Effector CD8-positive, alpha-beta T cell (primary cell): ENCODE measurements at places on chromosomes 5 and 9.

GRCh38 chr5:1291611-1292080 is 3.2 kb downstream of the TERT start:
- no peak for DNase-seq

DNA sequence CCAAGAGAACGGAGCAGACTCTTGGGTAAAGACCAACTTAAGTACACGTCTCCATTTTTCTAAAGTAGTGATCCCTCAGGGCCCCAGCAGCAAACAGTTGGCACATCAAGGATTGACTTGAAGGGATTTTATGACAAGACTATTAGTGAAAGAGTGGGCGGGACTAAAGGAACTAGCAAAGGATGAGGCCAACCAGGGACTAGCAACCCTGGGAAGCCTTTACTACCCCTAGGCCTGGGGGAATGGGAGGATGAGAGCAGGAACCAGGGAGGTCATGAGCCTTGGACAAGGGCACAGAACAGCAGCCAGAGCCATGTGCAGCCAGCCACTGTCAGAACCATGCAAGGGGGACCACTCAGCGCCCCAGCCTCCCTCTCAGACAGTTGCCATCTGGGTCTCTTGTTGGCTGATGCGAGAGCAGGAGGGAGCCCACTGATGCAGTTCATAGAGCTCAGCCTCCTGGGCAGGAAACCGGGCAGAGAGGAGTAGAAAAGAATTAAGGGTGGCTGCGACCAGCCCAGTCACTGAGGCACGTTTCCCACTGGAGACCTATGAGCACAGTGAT is 28.1 kb downstream of the TGFBI start:
- no peak for DNase-seq

- DNase-seq = no peak
These were observed 22.2 kb upstream of the RNU6ATAC start for GRCh38 chr9:134186471-134187109.

- no peak for DNase-seq
These were observed 300.8 kb upstream of the PANK3 start for GRCh38 chr5:168879929-168880328.

DNA sequence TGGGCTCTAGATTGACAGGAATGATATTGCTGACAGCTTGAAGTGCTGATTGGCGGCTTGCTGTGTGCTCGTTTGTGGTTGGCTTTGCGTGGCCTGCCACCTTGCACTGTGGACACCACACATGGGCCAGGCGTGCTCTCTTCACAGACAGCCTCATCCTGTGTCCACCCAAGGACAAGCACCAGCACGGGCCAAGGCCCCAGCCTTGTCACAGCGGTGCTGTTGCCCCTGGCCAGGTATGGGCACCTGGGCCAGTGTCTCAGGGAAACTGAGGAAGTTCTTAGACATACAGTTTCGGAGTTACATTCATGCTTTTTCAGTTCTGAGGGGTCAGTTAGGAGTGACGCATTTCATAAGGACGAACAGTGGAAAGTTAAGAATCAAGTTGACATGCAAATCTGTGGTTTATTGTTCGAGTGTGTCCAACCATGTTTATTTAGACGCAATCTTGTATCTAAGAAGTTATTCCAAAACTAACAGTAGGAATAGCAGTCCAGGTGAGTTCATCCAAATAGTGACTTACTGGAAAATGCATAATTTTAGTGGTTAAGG is 125.9 kb downstream of the EHMT1 start:
- no peak for DNase-seq

DNA sequence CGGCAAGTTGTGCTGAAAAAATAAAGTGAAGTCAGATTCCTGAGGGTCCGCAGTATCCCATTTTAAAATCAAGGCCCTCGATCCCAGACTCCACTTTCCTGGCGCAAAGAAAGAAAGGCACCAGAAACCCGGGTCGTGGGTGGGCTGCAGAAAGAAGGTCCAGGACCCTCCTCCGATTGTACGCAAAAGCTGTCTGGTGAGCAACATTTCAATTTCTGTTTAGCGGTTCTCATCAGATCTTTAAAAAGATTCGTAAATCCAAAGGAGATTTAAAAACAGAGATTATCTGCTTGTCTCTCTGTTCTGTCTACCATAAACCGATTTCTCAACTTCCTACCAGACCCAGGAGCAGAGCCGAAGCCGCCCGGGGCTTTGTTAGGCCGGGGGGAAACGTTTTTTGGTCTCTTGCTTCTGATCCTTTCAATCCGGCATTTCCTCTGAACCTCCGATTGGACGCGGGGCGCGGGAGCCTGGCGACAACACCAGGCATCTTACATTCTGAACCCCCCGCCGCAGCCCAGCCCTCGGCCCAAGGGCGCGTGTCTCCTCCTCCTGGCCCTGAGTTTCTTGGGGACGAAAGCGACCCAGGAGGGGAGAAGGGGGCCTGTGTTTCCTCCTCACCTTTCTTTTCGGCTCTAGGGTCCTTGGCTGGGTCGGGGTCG is 746 bp downstream of the NKX2-5 start:
- DNase-seq = no peak

GRCh38 chr5:141515141-141515540 is 26.3 kb downstream of the PCDHGC5 start:
- no peak for DNase-seq

DNA sequence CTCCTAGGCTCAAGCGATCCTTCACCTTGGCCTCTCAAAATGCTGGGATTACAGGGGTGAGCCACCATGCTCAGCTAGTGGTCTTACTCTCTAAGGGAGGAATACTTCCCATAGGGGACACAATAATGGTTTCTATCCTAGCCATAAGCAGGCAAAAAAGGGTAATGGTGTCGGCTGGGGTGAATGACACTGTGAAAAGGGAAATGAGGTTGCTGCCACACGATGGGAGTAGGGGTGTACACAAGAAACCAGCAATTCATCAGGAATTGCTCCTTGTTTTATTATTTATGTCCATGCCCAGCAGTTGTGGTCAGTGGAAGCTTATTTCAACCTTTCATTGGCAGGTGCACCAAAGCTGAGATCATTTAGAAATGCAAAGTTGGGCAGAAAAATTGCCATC is 70.3 kb upstream of the ZFR start:
- DNase-seq = no peak

GRCh38 chr5:154394307-154394706 is 51.5 kb upstream of the SAP30L start:
- no peak for DNase-seq

DNA sequence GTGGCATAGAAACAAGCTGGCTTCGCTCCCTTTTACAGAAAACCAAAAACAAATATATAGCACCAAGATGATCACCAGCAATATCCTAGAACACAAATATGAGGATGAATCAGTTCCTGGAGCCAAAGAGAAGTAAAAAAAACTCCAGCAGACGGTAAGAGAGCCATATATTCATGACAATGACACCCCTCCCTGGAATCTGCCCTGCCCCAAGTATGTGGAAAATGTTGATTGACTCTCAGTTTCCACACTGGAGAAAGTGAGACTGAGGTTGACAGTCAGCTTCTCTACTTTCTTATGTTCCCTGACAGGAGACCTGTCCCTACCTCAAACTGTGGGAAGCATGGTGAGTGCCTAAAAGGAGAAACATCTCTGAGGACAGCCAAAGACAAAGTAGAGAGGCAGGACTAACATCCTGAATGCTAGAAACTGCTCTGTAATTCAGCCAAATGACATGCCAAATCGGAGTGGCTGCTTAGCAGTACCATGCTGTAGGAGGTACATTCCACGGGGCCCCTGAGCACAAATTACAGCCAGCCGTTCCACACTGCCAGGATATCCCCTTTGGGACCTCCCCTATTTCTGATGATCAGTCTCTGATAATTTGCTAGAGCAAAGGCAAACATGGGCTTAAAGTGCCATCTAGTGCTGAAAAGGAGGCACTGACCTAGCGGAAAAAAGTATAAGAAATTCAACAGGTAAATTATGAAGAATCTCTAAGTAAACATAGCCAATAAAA is 424.0 kb upstream of the RGMB start:
- DNase-seq = no peak

- no peak for DNase-seq
These were observed 613.5 kb downstream of the PDE4D start for GRCh38 chr5:59279979-59280378.

GRCh38 chr5:166883016-166883415 is 1408.4 kb upstream of the WWC1 start:
- no peak for DNase-seq

- DNase-seq = no peak
These were observed 75.5 kb downstream of the SGCD start for GRCh38 chr5:156402387-156402921.

- no peak for DNase-seq
These were observed 104.0 kb downstream of the EBF1 start for GRCh38 chr5:158995694-158996173.

- no peak for DNase-seq
These were observed 22.6 kb downstream of the MAP3K1 start for GRCh38 chr5:56837956-56838355.

DNA sequence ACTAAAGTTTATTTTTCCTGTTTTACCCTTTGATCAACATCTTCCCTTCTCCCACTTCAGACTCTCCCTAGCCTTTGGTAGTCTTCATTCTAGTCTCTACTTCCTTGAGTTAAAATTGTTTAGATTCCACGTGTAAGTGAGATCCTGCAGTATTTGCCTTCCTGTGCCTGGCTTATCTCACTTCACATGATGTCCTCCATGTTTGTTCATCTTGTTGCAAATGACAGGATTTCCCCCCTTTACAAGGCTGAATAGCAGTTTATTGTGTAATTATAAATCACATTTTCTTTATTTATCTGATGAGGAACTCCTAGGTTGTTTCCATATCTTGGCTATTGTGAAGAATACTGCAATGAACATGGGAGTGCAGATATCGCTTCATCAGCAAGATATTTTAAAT is 461.7 kb downstream of the CHSY3 start:
- no peak for DNase-seq

DNA sequence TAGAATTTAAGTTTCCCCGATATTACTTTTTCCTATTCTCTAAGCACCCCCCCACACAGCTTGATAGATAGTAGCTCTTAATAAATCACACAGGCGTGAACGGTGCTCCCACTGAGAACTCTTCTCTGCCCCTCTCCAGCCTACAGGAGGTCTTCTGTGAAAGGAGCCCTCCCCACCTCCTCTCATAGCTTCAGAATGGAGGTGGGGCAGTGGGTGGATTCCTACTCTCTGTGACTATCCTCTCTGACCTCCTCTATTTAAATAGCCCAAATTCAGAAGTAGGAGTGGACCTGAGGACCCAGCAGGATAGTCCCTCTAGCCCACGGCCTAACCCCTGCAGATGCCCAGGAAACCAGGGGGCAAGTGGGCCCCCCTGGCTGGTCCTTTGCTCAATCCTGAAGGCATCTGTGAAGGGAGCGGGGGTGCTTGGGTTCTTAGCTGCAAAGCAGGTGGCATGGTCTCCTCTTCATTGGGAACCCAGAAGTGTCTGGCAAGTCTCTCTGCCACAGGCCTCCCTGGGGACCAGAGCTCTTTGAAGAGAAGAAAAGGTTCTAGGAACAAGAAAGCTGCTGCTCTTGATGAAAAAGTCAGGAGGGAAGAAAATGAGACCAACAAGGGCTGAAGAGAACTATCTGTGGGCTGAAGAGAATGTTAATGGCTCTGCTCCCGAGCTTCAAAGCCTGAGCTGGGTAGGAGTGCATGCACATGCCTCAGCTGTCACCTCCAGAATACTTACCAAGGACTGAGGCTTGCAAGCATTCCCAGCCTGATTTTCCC is 21.1 kb upstream of the HSPA9 start:
- no peak for DNase-seq

DNA sequence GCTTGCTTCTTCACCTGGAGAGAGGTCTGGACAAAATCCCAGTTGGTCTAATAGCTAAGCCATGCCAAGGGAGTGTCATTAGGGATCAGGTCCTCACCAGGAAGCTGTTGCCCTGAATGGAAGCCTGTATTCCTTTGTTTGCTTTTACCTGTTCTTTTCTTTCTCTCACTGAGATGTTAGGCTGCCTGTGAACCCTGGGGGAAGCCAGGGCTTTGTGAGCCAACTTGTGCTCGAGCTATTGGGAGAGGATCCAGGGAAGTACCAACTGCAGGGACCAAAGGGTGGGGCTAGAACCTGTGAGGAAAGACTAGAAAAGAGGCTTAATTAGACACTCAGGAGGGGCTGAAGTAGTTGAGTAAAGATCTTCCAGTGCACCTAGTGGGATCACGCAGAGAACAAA is 451.2 kb upstream of the TLE4 start:
- no peak for DNase-seq

- DNase-seq = no peak
These were observed 89.9 kb downstream of the ARL15 start for GRCh38 chr5:54220230-54221040.

- DNase-seq = peak; percentile 71
These were observed at the start of gene WDR38 for GRCh38 chr9:124852829-124853531. WDR38 (plus strand) TSS chr9:124853460; CDS start chr9:124853532, 72 bp downstream.

GRCh38 chr9:91420501-91421127 is 3.0 kb downstream of the NFIL3 start:
- DNase-seq = no peak

- no peak for DNase-seq
These were observed 98.0 kb downstream of the PLPPR1 start for GRCh38 chr9:101126556-101126955.

DNA sequence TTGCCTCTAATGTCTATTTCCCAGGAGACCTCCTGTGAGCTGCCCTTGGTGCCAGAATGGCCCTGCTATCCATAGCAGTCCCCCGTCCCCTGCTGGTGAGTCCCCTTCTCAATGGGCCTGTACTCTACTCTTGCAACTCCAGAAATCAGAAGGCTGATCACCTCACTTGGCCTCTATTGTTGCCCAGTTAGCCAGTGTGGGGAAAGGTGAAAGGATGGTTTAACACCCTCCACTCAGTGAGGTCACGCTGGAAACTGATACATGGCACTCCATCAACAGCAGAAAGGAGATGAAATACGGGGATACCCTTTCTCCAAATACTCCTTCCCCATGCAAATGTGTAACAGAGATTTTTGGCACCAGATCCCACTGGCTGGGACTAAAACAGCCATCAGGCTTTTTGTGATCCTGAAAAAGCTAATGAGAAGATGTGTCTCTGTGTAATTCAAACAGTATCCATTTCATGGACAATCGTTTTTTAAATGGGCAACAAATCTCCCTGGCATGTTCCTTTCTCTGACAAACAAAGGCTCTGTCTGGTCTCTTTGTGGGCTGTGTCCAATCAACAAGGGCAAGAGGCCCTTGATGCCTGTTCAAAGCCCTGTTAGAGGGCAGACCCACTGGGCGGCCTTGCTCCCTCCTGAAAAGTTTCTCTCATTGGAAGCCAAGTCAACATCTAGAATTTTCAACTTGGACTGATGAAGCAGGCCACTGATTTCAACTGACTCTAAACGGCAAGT is 343.7 kb downstream of the SPOCK1 start:
- DNase-seq = no peak

- no peak for DNase-seq
These were observed 335.7 kb upstream of the RPS23 start for GRCh38 chr5:82613891-82614290.

- DNase-seq = no peak
These were observed 825.4 kb upstream of the CDH6 start for GRCh38 chr5:30368064-30368463.

- no peak for DNase-seq
These were observed 250.1 kb upstream of the TRPC7 start for GRCh38 chr5:136615251-136616119.

- DNase-seq = no peak
These were observed 157.9 kb downstream of the NFIB start for GRCh38 chr9:14156046-14156445.

- no peak for DNase-seq
These were observed 14.7 kb downstream of the BICD2 start for GRCh38 chr9:92749934-92750315.
